ENCODE measurements at places on chromosomes 7 and 10.

- peaks cover 34% of the 10 kb centered on the region for H3K36me3 ChIP-seq
- no peaks in the 10 kb centered on the region for H3K27me3 ChIP-seq
- H3K4me3 ChIP-seq = no peak overlapping the region
- H3K4me1 ChIP-seq = no peaks in the 10 kb centered on the region
- no peak overlapping the region for H3K27ac ChIP-seq
- DNase-seq = no peak
These were observed 89.3 kb upstream of the ZNF746 start for GRCh38 chr7:149586646-149587645.

DNA sequence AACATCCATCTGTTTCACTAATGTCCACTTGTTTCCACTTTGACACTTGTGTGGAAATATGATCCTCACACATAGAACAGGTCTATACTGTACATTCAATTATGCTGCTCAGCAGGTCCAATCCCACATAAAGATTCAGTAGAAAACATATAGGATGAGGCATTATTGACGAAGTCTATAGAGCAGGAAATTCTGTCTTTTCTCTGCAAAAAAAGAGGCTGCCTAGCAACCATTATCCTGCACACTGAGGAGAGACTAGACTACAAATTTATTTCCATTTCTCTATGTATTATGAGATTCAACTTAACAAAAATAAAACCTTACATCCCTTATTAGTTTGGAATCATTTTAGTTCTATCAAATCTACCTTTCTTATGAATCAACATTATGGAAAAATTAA, 204.6 kb upstream of the POM121L12 start:
- no peak overlapping the region for H3K4me3 ChIP-seq
- DNase-seq = no peak
- no peaks in the 10 kb centered on the region for H3K36me3 ChIP-seq
- H3K27ac ChIP-seq = no peak overlapping the region

DNA sequence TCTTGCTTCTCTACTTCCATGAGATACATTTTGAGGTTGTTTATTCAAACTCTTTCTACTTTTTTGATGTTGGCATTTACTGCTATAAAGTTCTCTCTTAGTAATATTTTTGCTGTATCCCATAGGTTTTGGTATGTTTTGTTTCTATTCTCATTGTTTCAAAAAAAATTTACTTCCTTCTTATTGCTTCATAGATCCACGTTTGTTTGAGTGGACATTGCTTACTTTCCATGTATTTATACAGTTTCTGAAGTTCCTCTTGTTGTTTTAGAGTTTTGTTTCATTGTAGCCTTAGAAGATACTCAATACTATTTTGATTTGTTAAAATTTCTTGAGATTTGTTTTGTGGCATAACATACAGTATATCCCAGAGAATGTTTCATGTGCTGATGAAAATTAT, 13.7 kb downstream of the TAS2R40 start:
- DNase-seq = no peak
- H3K27ac ChIP-seq = no peak overlapping the region
- peaks cover 2% of the 10 kb centered on the region for H3K36me3 ChIP-seq
- H3K27me3 ChIP-seq = no peaks in the 10 kb centered on the region
- no peak overlapping the region for H3K4me3 ChIP-seq

DNA sequence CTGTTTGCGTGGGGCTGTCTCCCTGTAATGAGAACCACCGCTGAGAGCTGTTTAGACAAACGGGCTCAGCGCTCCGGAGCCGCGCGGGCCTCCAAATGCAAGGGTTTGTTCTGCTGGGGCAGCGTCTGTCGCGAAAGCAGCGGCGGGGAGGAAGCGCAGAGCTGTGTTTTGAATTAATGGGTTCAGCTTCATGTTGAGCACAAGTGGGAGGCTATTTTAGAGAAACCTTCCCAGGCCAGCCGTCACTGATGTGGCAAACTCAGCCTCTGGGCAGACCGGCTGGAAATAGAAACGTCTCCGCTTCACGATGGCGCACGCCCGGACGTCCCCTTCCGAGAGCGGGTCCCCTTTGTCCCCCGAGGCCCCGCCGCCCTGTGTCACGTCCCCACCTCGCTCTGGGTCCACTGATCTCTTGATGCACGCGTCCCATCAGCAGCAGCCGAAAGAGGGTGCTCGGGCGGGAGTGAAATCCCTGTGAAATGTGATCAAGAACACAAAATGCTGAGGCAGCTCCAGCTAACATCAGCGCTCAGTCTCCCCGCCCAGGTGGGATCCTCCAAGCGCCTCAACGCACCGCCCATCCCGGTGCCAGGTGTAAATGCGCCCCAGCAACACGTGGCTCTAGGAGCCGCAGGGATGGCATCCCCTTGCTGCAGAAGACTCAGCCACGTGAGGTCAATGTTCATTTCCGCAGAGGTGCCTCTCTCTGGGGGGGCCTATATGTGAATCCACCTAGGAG, 44.9 kb downstream of the BAMBI start:
- peaks cover 16% of the 10 kb centered on the region for H3K27me3 ChIP-seq
- H3K27ac ChIP-seq = no peak overlapping the region
- H3K4me3 ChIP-seq = peak overlapping the region; percentile 75
- DNase-seq = peak; percentile 31
- H3K4me1 ChIP-seq = peaks cover 6% of the 10 kb centered on the region

GRCh38 chr7:127997226-127997922, 33.9 kb downstream of the LRRC4 start:
- no peak for DNase-seq
- H3K4me3 ChIP-seq = no peak overlapping the region
- peaks cover 15% of the 10 kb centered on the region for H3K4me1 ChIP-seq
- no peak overlapping the region for H3K27ac ChIP-seq

GRCh38 chr7:51326656-51327286, 10.2 kb upstream of the COBL start:
- DNase-seq = no peak
- no peak overlapping the region for H3K4me3 ChIP-seq
- no peaks in the 10 kb centered on the region for H3K4me1 ChIP-seq
- no peaks in the 10 kb centered on the region for H3K27me3 ChIP-seq

DNA sequence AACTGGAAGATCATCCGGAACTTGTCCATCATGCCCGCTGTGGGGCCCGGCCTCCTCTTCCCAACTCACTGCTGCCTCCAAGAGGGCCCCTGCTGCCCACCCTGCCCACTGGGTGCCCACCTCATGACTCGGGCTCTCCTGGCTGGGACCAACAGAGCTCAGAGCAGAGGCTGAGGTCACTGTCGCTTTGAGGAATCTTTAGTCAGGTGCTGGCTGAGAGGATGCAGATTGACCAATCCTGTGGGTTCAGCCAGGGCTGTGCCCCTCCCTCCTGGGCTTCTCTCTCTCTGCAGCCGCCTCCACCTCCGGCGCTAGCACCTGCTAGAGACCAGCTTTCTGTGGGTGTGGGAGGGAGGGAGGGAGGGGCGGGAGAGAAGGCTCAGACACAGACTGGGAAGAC, at the start of gene CALHM1:
Gene CALHM1, minus strand, starts transcription at position 181 of the 400 bp plus-strand sequence. Its CDS starts 149 bp downstream, at position 32.
- no peak within 1 kb of the TSS for H3K4me3 ChIP-seq
- DNase-seq = no peak
- H3K27me3 ChIP-seq = no peaks in the 10 kb centered on the region
- H3K27ac ChIP-seq = no peak within 1 kb of the TSS
- H3K4me1 ChIP-seq = peaks cover 9% of the 10 kb centered on the region

- H3K36me3 ChIP-seq = no peaks in the 10 kb centered on the region
- no peaks in the 10 kb centered on the region for H3K27me3 ChIP-seq
- DNase-seq = no peak
- no peak overlapping the region for H3K4me3 ChIP-seq
- H3K27ac ChIP-seq = no peak overlapping the region
- H3K4me1 ChIP-seq = no peaks in the 10 kb centered on the region
These were observed 82.0 kb downstream of the TES start for GRCh38 chr7:116292381-116292780.

DNA sequence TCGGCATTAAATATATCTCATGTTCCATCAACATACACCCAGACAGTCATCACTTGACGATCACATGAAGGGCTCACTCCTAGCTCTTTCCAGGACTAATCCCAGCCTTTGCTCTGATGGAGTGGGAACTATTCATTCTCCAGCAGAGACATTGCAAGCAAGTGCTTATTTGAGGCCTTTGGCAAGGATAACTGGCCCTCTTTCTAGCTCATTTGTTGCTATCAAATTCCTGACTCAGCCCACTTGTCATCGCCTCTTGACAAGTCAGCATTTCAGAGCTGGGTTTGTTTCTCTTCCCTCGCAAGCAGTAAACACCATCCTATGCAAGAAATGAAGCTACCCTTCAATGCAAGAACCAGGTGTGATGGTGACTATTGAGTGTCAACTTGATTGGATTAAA, 1165.7 kb upstream of the AUTS2 start:
- no peak for DNase-seq
- peaks cover 7% of the 10 kb centered on the region for H3K4me1 ChIP-seq
- no peaks in the 10 kb centered on the region for H3K36me3 ChIP-seq
- H3K27me3 ChIP-seq = peaks cover 2% of the 10 kb centered on the region
- no peak overlapping the region for H3K27ac ChIP-seq

DNA sequence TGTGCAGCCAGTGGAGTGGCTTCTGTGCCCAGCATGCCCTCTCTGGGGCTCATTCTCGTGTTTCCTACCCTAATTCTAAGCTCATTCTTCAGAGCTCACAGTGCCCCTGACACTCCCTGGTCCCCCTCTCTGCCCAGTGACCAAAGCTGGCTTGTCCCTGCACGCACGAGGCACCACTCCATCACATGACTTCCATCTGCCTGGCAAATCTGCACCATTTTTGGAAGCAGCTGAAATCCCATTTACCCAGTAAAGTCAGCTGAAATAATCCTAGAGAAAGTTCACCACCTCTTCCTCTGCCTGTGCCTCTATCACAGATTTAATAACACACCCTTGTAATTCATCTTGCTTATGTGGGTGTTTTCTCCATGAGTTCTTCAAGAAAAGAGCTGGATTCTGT, 616.9 kb downstream of the PTPRN2 start:
- H3K27me3 ChIP-seq = no peaks in the 10 kb centered on the region
- H3K36me3 ChIP-seq = no peaks in the 10 kb centered on the region
- H3K27ac ChIP-seq = no peak overlapping the region
- H3K4me1 ChIP-seq = no peaks in the 10 kb centered on the region
- DNase-seq = no peak

DNA sequence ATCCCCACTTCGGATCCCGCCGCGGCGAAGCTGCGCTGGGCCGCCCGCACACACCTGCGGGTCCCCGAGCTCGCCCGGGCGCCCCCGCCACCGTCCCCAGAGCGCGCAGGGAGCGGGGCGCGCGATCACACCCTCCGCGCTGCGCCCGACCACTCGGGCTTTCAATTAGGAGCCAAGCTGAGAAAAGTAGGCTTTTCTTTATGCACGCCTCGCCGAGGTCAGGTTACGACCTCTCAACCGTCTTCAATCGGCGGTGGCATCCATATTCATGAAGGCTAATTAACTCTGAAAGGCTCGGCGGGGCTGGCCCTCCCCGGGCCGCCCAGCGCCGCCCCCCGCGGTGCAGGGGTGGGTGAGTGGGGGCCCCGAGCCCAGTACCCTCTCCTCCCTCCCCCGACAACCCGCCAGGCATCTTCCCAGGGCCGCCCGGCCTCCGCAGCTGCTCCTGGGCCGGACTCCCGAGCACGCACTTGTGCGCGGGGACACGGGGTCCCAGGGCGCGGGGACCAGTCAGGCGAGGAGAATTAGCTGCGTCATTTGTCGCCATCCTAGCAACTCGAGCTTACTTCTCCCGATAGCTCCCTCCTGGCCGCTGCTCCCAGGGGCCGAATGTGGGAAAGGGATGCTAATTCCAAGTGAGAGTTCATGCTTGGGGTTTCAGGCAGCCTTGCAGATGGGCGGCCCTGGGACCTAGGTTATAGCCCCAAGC, 155.5 kb upstream of the LYZL2 start:
- H3K4me3 ChIP-seq = peak overlapping the region; percentile 48
- H3K27ac ChIP-seq = peak overlapping the region; percentile 77
- H3K27me3 ChIP-seq = peaks cover 6% of the 10 kb centered on the region
- H3K4me1 ChIP-seq = peaks cover 8% of the 10 kb centered on the region
- H3K36me3 ChIP-seq = no peaks in the 10 kb centered on the region

DNA sequence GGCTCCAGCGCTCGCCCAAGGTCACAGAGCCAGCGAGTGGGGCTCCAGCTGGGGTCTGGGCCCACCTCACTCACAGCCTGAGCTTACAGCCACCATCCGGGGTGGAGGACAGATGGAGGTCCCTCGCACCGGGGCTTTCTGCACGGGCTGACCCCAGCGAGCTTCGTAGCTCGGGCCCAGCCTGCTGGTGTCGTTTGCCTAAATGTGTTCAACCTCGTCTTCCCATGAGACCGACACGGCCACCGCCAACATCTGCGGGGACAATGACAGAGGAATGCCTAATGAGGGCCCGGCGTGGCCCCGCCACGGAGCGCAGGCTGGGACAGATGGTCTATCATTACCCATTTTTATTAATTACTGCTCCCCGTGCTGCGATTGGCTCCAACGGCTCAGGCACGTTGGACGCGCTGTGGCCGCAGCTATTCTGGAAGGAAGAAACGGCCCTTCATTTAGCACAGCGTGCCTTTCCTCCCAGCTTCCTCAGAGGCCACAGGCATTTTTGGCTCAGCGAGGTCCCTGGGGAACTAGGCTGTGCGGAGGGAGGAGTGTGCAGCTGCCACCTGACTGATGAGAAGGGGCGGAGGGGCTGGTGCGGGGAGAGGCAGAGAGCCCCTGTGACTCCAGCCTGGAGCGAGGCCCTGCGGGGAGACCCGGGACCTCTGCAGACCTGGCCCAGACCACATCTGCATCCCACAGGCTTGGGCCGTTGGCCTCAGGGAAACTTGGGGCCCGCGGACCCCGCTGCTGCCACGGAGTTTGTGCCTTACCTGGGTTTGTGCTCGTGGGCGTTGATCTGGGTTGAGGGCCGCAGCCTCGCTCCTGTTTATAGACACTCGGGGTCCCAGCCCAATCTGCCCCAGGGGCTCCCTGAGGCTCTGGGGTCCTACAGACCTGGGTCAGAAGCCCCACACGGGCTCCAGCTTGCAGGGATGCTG, 22.9 kb upstream of the ELFN1 start:
- no peak overlapping the region for H3K4me3 ChIP-seq
- H3K27ac ChIP-seq = no peak overlapping the region
- no peak for DNase-seq
- H3K36me3 ChIP-seq = no peaks in the 10 kb centered on the region

GRCh38 chr7:152521420-152522337, 85.9 kb upstream of the KMT2C start:
- no peak for DNase-seq
- no peak overlapping the region for H3K4me3 ChIP-seq
- no peaks in the 10 kb centered on the region for H3K27me3 ChIP-seq
- H3K4me1 ChIP-seq = no peaks in the 10 kb centered on the region
- no peaks in the 10 kb centered on the region for H3K36me3 ChIP-seq

- no peak for DNase-seq
- H3K36me3 ChIP-seq = no peaks in the 10 kb centered on the region
- H3K27ac ChIP-seq = no peak overlapping the region
- H3K4me1 ChIP-seq = no peaks in the 10 kb centered on the region
These were observed 28.8 kb downstream of the TSPAN15 start for GRCh38 chr10:69480068-69480412.

GRCh38 chr10:88592906-88593305, 6.3 kb downstream of the LIPJ start:
- H3K36me3 ChIP-seq = no peaks in the 10 kb centered on the region
- no peak for DNase-seq
- no peak overlapping the region for H3K4me3 ChIP-seq
- no peaks in the 10 kb centered on the region for H3K27me3 ChIP-seq

DNA sequence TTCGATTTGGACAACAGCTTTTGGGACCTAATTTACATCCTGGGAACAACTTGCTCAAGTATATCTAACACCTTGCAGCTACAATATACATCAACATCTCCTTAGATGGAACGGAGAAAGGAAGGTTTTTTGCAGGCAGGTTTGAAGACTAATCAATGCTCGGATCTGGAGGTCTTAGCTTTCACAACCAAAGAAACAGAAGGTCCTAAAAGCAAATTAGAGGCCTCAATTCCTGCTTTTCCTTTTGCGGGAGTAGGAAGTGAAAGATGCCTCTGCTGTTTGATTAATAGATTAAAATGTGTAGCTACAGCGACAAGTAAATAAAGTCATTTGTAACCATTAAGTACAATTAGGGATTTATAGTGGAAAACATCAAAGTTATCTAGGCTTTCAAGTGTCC, 3.7 kb upstream of the SP8 start:
- DNase-seq = no peak
- no peak overlapping the region for H3K27ac ChIP-seq
- no peaks in the 10 kb centered on the region for H3K36me3 ChIP-seq
- no peak overlapping the region for H3K4me3 ChIP-seq

Measured in neuronal stem cell (in vitro differentiated cells).